Stimulated activated CD4-positive, alpha-beta T cell treated with anti-CD3 and anti-CD28 coated beads, TNF-alpha, amount 100 ng/mL, for 1 hour (primary cell): ENCODE measurements at places on chromosomes 2 and 18.
A peak's percentile ranks its signal among the peaks of the same experiment; 100 is the strongest.

DNA sequence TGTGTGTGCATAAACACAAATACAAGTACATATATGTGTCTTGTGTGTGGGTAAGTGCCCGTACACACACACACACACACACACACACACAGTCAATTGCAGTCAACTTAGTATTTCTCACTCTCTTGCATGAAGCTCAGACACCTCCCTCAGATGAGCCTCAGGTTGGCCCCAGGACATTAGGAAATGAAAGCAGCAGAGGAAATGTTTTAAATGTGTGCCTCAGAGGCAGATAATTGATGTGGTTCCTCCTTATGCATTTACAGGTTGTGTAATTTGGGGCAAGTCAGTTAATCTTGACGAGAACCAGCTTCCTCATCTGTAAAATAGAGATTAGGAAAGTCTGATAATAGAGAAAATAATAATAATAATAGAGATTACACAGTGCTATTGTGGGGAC, 814.0 kb upstream of the ID2 start:
- no peak for DNase-seq

GRCh38 chr2:190467575-190468083, 59.5 kb downstream of the MFSD6 start:
- no peak for DNase-seq

DNA sequence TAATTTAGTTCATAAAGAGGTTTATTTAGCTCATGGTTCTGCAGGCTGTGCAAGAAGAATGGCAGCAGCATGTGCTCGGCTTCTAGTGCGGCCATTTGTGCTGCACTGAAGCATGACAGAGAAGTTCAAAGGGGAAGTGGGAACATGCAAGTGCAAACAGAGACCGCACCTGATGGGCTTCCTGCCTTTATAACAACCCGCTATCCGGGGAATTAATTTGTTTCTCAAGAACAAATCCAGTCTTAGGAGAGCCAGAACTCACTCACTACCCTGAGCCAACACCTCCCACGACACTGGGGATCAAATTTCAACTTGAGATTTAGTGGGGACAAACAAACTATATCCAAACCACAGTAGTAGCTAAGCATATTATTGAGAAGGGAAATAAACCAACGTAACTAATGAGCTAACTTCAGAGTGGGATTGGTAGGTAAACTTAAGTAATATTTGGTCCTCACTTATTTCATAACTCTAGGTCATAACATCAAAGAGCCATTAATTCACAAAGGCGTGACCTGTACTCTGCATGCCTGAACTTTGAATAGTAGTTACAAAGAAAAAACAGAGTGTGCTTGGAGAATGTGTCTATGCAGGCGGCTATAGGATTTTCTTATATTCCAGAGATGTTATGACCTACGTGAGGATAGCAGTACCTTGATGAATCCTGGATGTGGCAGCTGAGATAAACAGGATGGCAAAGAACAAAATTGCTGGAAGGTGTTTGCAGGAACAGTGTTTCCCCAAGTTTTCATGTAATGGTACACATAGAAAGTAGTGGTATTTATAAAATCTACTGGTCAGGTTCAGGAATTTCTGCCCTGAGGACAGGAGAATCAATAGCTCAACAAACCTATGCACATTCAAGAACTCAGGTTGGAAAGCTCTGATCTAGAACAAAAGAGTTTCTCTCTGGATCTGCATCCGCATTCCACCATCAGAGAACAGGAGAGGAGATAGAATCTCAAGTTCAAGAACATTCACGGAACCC, 845.9 kb upstream of the ID2 start:
- DNase-seq: no peak

GRCh38 chr2:216932113-216932862, 72.4 kb upstream of the TNP1 start:
- DNase-seq: no peak

- no peak for DNase-seq
Observed at GRCh38 chr2:192004188-192004963, 157.5 kb upstream of the CAVIN2 start.

GRCh38 chr2:122028371-122029100, 273.1 kb downstream of the TSN start:
- DNase-seq: no peak

GRCh38 chr2:230864605-230865306, at the start of gene ITM2C:
TSS of gene ITM2C (plus strand) at chr2:230864942. CDS start at chr2:230865026, 84 bp downstream.
- DNase-seq: peak; percentile 46

DNA sequence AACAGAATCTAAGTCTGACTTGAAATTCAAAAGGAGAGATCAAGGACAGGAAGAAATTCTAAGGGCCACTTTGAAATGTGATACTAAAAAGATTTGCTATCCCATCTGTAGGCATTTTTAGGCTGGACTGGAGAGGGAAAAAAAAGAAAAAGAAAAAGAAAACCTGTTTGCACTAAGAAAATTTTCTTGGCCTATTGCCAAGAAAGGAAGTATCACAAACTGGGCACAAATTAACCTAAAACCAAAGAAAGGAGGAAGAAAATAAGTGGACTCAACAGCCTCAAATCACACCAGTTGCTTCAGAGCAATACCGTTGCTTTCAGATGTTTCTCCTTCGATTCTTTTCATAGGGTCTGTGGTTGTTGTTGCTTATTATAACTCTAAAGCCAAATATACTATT, 287.9 kb upstream of the VRK2 start:
- no peak for DNase-seq

- DNase-seq: no peak
Observed at GRCh38 chr18:10591896-10592295, 66.1 kb downstream of the NAPG start.

DNA sequence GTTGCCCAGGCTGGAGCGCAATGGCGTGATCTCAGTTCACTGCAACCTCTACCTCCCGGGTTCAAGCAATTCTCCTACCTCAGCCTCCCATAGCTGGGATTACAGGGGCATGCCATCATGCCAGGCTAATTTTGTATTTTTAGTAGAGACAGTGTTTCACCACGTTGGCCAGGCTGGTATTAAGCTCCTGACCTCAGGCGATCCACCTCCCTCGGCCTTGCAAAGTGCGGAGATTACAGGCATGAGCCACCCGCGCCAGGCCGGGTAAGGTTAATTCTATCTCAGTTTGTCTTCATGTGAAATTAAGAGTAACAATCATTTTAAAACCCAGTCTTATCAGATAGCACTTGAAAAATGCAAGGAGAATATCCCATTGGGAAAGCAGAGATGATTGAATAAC, 1681.7 kb upstream of the DDX18 start:
- DNase-seq: no peak

DNA sequence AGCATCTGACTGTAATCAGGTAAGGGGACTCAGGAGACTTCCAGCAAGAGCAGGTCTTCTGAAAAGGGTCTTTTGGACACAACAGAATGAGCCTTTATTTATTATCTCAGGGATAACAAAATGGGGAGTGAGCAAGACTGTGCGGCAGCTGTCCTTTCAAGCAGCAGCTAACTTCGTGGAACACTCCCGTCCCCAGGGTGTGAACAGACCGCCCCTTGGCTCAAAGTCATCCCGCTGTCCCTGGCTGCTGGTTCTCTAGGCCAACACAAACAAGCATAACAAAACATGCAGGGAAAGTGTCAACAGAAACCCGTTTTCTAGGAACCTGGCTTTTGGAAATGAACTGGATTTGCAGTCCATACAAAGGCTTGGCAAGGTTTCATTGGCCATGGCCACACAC, 787.9 kb upstream of the FANCL start:
- no peak for DNase-seq

DNA sequence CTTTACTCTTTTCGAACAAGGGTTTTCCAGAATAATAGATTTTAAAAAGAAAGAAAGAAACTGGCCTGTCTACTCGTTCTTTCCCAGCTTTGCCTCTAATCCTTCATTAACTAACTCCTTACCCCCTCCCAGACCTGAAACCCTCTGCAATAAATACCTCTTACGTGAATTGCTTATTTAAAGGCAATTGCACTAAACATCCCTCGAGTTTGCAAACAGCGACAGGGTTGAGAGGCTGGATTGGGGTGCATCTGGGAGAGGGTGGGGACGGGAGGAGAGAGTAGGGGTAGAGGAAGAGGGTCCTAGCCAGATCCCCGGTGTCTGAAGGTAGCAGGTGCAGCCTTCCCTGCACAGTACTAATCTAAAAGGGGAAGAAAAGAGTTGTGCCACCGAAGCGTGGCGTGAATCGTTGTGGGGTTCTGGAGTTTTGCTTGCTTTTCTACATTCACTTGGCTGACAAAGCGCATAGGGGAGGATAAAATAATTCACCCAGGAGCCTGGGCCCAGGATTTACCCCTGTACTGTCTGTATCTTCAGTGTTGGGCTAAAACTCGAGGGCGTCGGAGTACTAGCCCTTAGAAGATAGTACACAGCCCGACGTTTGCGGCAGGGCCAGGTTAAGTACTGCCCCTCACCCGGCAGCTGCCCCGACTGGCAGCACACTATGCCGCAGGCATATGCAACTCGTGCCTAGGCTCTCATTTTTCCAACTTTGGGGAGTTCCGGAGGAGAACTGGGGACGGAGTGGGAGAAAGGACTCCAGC, 1.9 kb upstream of the NEUROD1 start:
- DNase-seq: no peak

DNA sequence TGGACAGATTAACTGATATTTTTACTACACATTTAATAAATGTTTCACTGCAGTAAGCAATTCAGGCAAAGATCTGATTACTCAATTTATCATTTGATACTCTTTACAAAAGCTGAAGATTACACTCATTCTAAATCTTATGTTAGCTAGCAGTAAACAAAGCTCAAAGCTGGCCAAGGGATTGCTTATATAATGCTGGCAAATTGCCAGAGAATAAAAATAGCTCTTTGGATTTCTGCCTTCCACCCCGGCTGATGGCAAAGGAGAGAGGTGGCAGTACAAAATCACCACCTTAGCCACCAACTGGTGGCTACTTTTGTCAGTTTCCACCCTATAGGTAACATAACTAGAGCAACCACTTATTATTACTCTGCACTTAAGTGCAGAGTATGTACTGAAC, 320.5 kb downstream of the FSIP2 start:
- DNase-seq: no peak

GRCh38 chr2:124320051-124320688, 295.1 kb downstream of the CNTNAP5 start:
- DNase-seq: no peak

GRCh38 chr2:120959426-120959825, 223.8 kb downstream of the GLI2 start:
- no peak for DNase-seq

- no peak for DNase-seq
Observed at GRCh38 chr2:37631698-37632097, 39.7 kb downstream of the CDC42EP3 start.

DNA sequence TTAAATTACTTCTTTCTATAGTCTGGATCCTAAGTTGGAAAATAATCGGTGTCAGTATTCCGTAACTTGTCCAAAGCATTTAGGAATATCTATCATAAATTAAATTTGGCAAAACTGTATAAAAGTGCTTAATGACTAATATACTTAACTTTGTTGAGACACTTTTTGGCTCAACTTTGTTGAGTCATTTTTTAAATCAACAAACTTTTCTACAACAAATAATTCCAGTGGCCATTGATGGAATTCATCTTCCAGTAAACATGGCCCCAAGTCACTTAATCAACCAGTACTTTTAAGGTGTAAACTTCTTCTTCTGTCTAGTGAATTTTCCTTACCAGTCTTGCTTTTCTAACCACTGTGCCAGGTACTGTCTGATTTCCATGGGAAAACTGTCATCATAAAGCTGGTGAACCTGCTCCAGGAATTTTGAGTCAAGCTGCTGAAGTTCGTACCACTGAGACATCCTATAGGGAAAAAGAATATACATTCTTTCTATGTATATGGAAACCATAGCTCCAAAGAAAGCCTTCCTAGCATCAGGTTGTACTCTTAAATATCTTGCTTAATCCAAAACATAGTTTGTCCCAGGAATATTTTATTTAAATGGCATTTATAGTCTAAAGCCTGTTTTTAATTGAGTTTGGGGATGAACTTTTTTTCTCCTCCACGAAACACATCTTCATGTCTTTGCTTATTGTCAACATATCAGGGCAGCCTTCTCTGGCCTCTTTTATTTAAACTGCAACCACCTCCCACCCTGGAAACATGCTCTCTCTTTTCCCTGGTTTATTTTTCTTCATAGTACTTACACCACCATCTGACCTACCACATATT, 4.2 kb downstream of the STAT1 start:
- no peak for DNase-seq

DNA sequence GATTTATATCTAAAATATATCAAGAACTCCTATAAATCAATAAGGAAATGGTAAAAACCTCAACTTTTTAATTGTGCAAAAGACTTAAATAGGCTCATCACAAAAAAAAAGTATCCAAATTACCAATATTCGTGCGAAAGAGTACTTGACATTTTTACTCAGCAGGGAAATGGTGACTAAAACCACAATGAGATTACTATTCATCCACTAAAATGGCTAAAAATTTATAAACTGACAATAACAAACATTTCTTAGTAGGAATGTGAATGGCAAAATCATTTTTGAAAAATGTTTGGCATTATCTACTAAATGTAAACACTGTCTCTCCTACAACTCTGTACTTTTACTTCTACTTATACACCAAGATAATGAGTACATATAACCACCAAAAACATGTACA, 184.8 kb upstream of the RND3 start:
- no peak for DNase-seq

- no peak for DNase-seq
Observed at GRCh38 chr2:136136931-136137330, 19.0 kb upstream of the CXCR4 start.

GRCh38 chr2:162328424-162329157, 10.1 kb upstream of the IFIH1 start:
- no peak for DNase-seq

GRCh38 chr18:22939649-22940048, 6.5 kb downstream of the RBBP8 start:
- DNase-seq: no peak

DNA sequence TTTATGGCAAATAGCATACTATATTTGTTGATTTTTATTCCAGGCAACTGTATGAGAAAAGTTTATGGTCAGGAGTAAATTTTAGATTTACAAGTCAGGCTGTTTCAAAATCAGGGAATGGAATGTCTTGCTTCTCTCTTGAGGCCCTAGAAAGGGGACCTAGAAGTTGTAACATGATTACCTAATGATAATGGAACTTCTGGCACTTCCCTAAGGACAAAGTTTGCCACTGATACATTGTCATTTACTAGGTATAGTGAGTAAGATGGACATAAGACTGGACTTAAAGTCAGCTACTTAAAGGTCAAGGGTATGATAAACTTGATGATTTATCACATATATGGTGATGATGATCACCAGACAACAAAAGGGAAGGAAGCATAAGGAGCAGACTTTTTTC, 103.3 kb upstream of the VRK2 start:
- no peak for DNase-seq

- no peak for DNase-seq
Observed at GRCh38 chr2:234796045-234796591, 155.7 kb upstream of the SH3BP4 start.

- no peak for DNase-seq
Observed at GRCh38 chr18:64017870-64018269, 48.0 kb downstream of the SERPINB8 start.

- DNase-seq: no peak
Observed at GRCh38 chr2:15714609-15715008, 122.9 kb downstream of the DDX1 start.
